ENCODE measurements at places on chromosomes 5 and 9.
A peak's percentile ranks its signal among the peaks of the same experiment; 100 is the strongest.

DNA sequence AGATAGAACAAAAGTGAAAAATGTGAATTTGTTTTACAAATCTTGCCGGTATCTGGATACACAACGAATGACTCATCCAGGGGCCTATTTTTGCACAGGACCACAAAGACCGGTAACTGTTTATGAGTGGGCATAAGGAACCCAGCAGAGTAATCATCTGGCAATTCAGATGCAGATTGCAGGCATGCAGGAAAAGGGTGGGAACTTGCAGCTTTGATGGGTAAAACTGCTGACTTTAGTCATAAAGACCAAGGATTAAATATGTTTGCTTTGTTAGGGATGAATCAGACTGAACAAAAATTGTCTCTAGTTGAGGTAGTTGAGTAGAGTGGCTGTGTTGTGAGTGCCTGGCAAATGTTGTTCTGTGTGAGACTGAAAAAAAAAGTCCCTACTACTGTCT lies 309.6 kb upstream of the CCNH start:
- DNase-seq = no peak

GRCh38 chr5:40492056-40492455 lies 187.7 kb upstream of the PTGER4 start:
- DNase-seq = no peak

DNA sequence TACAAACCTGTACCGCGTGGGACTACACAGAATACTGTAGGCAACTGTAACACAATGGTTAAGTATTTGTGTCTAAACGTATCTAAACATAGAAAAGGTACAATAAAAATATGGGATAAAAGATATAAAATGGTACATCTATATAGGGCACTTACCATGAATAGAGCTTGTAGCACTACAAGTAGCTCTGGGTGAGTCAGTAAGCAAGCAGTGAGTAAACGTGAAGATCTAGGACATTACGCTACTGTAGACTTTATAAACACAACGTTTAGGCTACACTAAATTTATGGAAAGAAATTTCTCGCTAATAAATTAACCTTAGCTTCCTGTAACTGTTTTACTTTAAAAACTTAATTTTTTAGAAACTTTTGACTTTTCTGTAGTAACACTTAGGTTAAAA lies 46.5 kb downstream of the MRPS27 start:
- DNase-seq = no peak

- DNase-seq = no peak
Observed at GRCh38 chr5:169701910-169702451, 64.9 kb downstream of the DOCK2 start.

GRCh38 chr5:199197-199949 lies 8.1 kb downstream of the LRRC14B start:
- DNase-seq = no peak

- DNase-seq = no peak
Observed at GRCh38 chr5:57009811-57010210, 57.9 kb upstream of the MIER3 start.

GRCh38 chr9:100890321-100890720 lies 138.2 kb upstream of the PLPPR1 start:
- no peak for DNase-seq

GRCh38 chr9:34256987-34257585 lies 72.0 kb downstream of the KIF24 start:
- DNase-seq = no peak

DNA sequence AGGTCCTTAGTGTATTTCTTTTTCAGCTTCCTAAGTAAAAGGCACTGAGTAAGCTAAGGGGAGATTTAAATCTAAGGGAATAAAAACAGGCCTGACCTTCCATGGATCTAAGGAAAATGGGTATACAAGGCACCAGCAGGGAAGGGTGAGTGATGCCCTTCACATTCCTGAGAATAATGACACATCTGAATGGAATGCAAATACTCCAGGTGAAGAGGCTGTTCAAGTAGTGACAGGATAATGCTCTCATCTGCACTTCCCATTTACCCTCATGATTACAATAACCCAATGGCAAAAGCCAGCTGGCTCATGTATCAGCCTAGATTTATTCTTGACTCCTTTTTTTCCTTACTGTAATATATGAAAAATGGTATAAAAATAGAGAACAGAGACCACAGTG lies 216.2 kb upstream of the ACTBL2 start:
- no peak for DNase-seq

GRCh38 chr5:143168171-143168741 lies 235.2 kb downstream of the NR3C1 start:
- DNase-seq = no peak

DNA sequence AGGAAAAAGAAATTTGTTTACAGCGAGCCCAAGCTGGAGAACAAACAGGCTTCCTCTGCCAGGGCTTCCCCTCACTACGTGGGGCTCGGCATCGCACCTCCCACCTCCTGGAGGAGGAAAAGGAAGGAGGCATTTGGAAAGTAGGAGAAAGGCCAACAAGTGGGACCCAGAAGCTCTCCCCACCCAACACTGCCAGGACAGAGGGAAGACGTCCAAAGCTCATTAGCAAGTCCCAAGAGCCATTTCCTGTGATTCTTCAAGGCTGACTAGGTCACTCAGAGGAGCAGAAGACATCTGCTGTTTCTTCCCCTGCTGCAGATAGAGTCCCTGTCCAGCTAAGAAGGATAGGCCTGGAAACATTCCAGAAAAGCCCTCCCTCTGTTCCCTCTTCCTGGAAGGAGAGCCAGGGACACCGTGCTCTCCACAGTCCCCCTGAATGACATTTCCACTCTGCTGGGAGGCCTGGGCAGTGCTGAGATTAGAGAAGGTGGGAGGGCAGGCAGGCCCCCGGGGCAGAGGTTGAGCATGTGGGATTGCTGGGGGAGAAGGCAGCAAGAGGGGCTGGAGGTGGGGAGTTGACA lies 57.0 kb upstream of the NEURL1B start:
- no peak for DNase-seq

GRCh38 chr5:57887851-57888621 lies 405.4 kb upstream of the ACTBL2 start:
- DNase-seq = no peak

DNA sequence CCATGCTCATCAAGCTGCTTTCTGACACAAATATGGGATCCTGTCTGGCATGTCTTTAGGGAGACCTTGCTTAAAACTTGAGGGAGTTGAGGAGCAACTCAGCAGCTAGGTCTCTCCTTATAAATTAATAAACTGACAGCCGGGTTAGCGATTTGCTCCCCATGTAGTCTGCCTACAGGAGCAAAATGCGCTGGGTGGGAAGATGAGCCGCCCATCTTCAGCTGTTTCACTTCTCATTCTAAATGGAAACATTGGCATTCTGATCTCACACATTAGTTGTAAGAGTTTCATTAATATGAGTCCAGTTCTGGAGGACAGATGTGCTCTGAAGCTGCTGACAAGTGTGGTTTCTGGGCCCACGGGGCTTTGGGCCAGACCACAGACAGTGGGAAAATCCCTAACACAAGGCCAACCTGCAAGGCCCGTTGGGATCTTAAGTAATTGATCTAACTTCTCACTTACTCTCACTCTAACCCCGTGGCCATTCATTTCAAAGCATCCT lies 197.0 kb downstream of the MCTP1 start:
- DNase-seq = no peak

DNA sequence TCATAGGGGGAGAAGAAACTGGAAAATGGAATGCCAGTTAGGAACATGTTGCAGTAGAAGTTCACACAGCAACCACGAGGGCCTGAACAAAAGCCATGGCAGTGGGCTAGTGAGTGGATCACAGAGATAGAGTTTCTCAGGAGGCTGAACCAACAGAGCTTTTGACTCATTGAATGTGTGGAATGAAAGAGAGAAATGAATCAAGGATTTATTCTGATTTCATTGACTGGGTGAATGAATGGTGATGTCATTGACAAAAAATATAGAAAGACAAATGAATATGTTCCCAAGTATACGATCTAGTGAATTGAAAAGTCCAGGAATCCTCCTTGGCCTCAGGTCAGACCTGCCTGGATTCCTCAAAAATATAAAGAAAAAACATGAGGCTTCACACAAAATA lies 99.2 kb downstream of the ZNF462 start:
- DNase-seq = no peak

DNA sequence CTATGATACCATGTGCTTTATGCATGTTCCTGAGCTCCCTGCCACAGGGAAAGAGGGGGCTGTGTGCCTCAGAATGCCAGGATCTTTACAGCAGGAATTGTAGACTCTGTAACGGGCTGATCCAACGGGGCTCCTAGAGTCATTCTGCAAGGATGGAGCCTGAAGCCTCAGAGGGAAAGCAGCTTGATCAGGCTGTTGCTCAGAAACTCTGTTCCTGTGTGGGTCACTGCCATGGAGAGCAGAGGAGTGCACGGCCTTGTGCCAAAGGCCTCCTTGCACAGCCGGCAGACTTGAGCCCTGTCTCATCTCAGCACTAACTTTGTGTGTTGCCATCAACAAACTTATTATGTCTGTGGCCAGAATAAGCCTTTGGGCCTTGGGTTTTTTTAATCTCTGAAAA lies 51.8 kb downstream of the AMBP start:
- peak; percentile 18 for DNase-seq

DNA sequence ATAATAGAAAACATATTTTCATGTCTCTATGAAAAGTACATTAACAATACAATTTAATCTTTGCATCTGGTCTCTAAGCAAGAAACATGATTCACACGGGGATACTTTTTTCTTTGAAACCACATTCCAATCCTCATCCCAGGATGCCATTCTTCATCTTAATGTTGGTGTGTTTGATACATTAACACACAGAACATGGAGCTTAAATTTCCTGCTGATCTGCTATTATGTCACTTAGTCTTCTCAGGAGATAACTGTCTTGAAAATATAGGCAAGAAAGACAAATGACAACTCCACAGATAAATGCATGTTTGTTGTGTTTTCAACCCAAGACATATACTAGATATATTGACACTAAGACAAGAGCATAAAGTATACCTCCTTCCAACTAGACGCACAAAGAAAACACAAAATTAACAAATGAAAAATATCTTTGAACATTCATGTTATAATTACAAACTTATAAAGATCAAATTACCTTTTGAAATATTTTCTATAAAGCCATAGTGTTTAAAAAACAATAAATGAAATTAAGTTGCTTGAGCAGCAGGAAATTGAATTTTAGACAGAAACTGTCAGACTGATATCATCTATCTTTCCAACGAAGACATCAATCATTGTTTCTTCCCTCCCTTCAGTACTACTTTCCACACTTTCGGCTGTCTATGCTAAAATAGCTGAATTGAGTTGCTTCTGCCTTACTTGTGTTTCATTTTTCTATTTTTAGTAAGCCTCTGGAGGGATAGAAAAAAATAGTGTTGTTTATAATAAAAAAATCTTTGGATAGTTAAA lies 1676.7 kb upstream of the CDH9 start:
- DNase-seq = no peak

- no peak for DNase-seq
Observed at GRCh38 chr9:129933185-129934040, 98.2 kb downstream of the USP20 start.

DNA sequence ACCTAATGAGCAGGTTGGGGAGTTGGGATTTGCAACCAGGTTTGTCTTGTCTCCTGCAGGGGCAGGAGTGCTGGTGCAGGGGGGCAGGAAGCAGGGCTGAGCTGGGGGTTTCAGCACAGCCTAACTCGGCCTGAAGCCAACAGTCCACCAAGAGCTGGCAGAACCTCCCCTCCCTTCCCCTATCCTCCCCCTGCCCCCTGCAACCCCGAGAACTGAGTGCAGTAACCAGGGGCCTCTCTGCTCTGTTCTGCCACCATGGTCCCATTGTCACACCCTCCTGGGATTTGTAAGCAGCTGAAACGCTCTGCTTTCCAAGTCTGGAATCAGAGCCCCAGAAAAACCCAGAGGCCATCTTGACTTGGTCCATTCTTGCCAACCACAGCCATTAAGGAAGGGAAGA lies 72.9 kb downstream of the ARHGEF37 start:
- DNase-seq = peak; percentile 32

DNA sequence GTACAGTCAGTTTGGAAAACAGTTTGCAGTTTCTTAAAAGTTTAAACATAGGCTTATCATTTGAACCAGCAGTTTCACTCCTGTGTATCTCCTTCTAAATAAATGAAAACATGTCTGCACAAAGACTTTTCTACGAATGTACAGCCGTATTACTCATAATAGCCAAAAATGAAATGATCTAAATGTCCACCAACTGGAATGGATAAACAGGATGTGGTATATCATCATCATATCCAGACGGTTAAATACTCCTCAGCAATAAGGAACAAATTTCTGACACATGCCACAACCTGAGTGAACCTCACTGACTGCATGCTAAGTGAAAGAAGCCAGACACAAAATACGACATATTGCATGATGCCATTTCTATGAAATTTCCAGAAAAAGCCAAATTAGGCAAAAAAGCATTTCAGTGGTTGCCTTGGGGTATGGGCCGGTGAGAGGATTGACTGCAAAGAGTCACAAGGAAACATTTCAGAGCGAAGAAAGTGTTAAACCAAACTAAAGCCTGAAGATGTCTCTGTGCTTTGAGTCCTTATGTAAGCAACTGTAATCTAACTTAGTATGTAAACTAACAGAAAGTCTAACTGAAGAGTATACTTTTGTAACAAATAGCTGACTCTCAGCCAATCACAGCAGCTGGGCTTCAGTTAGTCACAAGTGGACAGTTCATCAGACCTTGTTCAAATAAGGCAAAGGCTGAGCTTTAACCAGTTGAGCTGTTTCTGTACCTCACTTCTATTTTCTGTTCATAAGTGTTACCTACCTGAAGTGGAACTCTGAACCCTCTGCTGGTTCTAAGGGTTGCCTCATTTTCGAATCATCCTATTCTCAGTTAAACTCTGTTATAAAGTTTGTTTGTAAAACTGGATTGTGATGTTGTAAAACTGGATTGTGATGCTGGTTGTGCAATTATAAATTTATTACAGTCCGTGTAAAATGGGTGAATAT lies 65.2 kb downstream of the TRIO start:
- no peak for DNase-seq

DNA sequence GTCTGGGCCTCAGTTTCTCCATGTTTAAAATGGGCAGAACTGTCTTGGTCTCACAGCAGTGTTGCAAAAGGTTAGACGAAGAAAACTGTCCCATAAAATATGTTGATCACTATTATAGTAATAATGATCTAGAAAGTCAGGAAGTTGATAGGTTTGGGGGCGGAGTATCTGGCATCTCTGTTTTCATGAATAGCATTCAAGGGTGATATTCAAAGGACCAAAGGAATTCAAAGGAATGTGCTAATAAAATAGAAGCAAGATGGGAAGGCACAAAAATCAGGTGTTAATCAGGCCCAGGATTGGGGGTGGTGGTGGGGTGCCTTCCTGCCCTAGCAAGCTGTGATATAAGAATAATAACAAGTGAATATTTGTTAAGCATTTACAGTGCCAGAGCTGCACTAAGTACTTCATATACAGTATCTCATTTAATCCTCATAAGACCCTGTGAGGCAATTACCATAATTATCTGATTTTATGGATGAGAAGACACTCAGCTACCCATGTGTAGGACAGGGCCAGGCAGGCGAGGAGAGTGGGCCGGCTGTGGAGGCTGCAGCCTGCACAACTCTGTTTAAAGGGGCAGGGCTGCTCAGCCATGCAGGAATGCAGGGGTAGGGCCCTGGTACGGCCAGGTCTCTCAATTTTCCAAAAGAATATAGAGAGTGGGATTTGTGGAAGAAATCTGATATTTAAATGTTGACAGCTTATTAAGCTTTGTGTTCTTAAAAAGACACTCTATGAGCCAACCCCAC lies 142.0 kb upstream of the PANK3 start:
- no peak for DNase-seq

All from activated CD8-positive, alpha-beta memory T cell treated with anti-CD3 and anti-CD28 coated beads, Interleukin-2, amount 50 U/mL, for 48 hours (primary cell).